ENCODE measurements at places on chromosomes 5 and 9.

DNA sequence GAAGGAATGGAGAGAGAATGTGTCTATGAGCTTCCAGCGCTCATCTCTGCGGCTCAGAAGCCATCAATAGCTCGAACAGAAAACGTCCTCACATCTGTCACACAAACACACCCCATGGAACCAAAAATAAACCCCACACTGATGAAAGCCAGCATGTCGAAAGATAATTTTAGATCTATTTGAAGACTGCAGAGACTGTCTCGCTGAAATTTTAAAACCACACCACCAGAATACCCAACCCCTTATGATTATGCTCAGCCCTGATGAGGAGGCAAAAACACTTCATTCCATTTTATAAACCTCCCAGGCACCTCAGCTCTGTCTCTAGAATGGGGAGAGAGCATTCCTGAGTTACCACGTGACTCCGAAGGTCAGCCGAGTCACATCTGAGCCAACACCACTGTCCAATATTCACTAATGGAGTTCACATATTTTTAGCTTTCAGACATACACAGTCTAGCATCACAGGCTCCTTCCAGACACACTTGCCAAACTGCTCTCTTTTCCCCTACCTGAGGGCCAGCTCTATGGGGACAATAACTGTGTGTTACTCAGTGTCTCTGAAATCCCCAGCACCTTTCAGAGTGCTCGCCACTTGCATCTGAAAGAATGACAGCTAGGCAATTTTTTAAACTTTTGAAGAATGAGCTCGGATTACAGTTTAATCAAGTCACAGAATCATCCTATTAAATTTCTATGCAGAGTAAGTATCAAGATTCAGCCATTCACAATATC, 63.2 kb downstream of the SERINC5 start:
- DNase-seq, result no peak

- no peak for DNase-seq
Measured at GRCh38 chr5:176319827-176320554, 41.6 kb downstream of the KIAA1191 start.

DNA sequence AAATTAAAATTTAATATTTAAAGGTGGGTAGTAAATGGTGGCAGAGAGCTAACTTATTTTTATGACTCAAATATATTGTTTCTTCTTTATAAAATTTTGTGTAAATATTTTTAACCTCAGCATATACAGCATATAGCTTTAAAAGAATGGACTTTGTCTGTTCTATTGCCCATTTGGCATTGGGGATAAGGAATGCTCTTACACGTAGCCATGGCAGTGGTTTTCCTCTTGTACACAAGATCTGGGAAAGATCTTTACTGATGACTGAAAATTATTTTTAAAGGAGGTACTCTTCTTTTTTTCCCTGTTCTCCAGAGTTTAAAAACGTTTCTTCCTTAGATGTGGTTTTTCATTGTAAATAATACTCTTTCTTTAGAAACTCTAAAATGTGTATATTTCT, 75.0 kb downstream of the PBX3 start:
- no peak for DNase-seq

- DNase-seq, result no peak
Measured at GRCh38 chr9:97510797-97511654, 9.6 kb downstream of the TMOD1 start.

DNA sequence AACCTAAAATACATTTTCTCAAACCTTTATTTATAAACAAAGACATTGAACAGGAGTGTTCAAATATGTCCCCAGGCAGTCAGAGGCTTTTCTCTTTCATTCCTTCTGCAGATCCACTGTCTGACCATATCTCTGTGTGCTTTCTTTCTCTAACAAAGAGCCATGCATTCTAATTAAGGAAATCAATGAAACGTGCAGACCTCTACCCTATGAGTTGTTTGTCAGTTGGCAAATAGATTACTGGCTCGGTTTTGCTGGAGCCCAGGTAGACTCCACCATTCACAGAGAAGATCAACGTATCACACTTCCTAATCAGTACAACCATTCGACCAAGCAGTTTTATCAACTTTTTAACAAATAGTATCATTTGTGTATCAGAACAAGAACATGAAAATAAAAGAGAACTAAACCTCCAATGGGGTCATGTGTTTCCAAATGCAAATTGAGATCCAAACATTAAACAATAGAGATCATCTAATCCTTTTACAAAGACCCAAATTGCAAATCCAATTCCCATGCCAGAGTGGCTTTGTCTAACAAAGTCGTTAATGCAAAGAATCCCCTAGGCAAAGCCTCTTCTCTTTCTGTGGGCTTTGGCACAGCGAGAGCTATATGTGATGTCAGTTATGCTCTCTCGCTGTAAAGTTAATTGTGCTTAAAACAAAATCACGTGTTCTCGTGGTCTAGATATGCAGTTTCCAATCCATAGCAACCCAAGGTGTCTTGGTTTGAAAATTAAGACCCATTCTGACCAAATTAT, 16.8 kb downstream of the KLF4 start:
- DNase-seq, result no peak

GRCh38 chr5:77200663-77201062, 9.8 kb upstream of the PDE8B start:
- no peak for DNase-seq

GRCh38 chr5:149388498-149389190, 9.6 kb upstream of the IL17B start:
- no peak for DNase-seq

DNA sequence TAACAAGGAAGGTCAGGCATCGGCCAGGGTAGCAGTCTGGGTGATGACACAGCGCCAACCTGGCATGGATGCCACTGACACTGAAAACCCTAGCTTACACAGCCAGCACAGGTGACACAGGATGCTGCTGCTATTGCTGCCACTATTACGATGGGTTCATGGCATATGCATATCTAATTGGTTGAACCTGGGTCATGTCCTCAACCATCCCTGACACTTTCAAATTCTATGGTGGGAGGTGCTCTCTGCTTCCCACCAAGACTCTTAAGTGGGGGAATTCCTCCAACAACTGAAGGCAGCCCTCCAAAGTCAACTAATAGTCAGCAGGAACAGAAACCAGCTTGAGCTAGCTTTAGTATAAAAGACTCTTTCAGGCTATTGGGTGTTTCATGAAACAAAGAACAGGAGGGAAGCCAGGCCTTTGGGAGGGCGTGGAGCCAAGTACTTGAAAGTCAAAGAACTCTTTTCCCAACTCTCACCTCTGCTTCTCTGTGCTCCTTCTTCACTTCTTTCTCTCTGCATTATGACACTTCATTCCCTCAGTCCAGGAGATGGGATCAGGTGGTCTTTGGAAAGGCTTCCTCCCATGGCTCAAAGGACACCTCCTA, 21.3 kb downstream of the PTTG1 start:
- DNase-seq, result no peak
